ENCODE measurements at places on chromosomes 1 and 21. TPM values are rescaled to one million over a fixed set of nuclear protein-coding genes. Genes with fewer than 3 reads are reported as not detected.

Gene SPRR4
- polyA plus RNA-seq: not detected

Gene NUDT4B
- polyA plus RNA-seq: 4.2 TPM

Gene C1orf87
- polyA plus RNA-seq: 0.17 TPM

Gene RUNX3
- polyA plus RNA-seq: 0.60 TPM

Gene FMO3
- polyA plus RNA-seq: 0.17 TPM

Gene BEND5
- polyA plus RNA-seq: 26.5 TPM

- no peak for DNase-seq
Measured at GRCh38 chr1:48571303-48571987, 99.4 kb upstream of the SPATA6 start.

GRCh38 chr21:29217818-29218291 lies 80.9 kb upstream of the BACH1 start:
- DNase-seq: no peak

- no peak for DNase-seq
Measured at GRCh38 chr1:30328401-30329262, 394.8 kb downstream of the MATN1 start.

- DNase-seq: no peak
Measured at GRCh38 chr1:31702836-31703404, 897 bp downstream of the COL16A1 start.

DNA sequence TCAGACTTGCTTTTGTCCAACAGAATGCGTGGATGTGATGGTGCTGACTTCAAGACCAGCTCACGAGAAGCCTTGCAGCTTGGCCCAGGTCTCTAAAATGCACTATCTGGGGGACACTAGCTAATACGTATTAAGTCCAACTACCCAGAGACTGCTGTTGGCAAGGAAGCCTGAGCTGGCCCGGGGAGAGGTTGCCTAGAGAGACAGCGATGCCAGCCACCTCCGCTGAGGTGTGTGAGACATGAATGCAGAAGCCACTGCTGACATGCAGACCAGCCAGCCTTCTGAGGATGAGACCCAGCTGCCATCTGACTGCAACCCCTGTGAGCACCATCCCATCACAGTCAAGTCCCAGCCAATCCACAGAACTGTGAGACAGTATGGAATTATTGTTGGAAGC lies 32.5 kb downstream of the THAP3 start:
- no peak for DNase-seq

DNA sequence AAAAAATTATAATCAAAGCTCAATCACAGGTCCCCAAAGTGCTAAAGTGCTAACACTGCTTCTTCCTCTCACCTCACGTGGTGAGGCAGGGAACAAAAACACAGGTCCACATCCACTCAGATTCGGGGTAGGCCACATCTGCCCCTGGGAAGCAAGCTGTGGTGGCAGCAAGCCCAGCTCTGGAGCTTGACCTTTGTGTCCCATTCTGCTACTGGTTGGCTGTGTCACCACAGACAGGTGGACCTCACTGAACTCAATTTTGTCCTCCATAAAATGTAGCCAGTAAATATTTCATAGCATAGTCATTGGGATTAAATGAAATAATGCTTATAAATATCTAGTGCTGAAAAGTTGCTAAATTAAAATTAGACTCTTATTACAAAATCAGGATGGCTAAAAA lies 8.5 kb downstream of the AZIN2 start:
- DNase-seq: no peak

DNA sequence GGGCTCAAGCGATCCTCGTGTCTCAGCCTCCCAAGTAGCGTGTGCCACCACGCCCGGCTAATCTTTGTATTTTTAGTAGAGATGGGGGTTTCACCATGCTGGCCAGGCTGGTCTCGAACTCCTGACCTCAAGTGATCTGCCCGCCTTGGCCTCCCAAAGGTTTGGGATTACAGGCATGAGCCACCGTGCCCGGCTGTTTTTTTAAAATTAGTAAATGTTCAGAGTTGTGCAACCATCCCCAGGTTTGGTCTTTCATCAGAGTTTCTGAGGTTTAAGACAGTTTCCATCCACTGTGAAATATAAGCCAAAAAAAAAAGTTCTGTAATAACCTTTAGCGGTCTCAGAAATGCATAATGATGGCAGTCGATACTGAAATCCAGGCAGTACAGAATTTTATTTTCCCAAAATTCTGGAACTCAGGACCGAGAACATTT lies 550 bp upstream of the SYT11 start:
- no peak for DNase-seq

DNA sequence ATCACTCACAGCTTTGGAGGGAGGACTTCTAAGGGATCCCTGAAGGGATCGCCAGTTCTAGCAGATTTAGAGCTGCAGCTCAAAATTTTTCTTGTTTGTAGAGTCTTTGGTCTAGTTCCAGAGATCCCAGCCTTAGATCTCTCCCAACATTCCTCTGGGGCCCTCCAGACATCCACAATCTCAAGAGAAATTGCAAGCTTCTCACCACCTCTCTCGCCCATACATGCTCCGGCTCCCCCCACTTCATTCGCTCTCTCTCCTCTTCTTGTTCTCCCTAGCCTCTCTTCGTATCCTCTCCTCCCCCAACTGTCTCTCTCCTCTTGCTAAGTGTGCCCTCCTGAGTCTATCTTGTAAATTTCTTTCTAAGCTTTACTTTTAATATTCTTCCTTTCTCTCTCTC lies 15.1 kb upstream of the TUT4 start:
- DNase-seq: no peak

GRCh38 chr21:29550205-29550604 lies 251.5 kb downstream of the BACH1 start:
- DNase-seq: no peak

GRCh38 chr21:42238185-42238934 lies 19.4 kb downstream of the ABCG1 start:
- no peak for DNase-seq

DNA sequence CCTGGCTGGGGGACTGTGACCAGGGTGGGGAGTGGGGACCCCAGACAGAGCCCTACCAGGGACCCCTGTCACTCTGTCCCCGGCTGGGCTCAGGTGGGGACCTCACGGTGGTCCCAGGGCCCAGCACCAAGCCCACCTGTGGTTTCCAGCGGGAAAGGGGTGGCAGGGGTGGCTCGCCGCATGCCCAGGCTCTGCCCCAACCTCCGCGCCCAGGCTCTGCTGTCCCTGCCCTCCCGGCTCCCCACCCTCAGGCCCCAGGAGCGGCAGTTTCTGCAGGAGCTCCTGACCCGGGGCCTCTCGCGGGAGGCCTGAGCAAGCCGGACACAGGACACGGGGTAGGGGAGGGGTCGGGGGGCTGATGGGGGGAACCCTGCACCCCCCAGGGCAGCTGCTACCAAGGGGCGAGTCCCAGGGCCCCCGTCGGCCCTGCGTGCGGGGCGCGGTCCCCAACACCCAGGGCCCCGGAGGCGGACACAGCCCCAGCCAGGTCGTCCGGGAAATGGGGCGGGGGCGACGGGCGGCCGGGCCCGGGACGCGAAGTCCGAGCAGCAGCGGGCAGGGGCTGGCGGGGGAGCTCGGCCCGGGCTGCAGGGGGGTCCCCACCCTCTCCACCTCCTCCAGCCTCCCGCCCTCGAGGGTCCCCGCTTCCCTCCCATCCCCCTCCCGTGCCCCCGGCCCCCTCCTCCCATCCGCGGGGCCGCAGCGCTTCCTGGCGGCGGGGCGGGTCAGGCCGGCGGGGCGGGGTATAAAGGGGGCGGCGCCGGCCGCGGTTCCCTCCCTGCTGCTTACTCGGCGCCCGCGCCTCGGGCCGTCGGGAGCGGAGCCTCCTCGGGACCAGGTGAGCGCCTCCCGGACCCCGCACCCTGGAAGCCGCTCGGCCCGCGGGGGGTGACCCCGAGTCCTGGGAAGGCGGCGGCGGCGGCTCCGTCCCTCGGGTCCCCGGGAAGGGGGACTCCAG lies at the start of gene COL6A2:
Gene COL6A2, plus strand, starts transcription at position 777 of the 958 bp plus-strand sequence.
- DNase-seq: peak; percentile 57

GRCh38 chr1:54237586-54237985 lies 37.6 kb downstream of the MRPL37 start:
- no peak for DNase-seq

GRCh38 chr1:226076378-226076777 lies 13.9 kb downstream of the H3-3A start:
- DNase-seq: no peak
